ENCODE measurements at places on chromosomes 5 and 9. TPM values are rescaled to one million over a fixed set of nuclear protein-coding genes. Genes with fewer than 3 reads are reported as not detected.

DNA sequence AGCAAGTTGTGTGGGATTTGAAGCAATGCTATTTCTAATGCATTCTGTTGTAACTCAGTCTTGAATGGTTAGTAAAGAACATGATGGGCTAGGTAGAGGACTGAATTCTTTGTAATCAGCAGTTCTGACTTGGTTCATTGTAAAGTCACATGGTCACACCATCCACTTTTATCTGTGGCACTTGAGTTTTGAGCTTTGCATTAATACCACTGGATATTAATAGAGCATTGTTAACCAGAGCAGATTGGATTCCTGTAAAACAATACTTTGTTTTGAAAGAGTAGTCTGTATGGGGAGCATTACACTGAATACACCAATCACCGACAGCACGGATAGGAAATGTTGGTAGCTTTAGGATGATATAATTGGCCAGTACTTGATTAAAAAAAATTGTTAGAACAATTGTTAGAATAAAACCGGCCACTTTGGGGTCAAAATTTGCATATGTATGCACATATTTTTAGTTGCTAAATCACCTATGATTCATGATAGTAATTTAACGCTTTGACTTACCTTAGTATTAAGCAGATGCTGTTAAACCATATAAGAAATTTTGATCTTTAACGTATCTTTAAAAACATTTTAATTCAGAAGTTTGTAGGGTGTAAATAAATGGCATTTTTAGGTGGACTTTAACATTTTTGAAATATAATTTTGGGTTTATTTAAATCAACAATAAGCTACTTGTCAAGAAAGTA lies 17.4 kb downstream of the SLC12A2 start:
- H3K27ac ChIP-seq: no peak overlapping the region
- H3K4me1 ChIP-seq: peaks cover 35% of the 10 kb centered on the region
- no peaks in the 10 kb centered on the region for H3K36me3 ChIP-seq
- H3K27me3 ChIP-seq: no peaks in the 10 kb centered on the region
- no peak for DNase-seq
- no peak overlapping the region for H3K4me3 ChIP-seq

The MYO10 gene
- 5.6 TPM for total RNA-seq

DNA sequence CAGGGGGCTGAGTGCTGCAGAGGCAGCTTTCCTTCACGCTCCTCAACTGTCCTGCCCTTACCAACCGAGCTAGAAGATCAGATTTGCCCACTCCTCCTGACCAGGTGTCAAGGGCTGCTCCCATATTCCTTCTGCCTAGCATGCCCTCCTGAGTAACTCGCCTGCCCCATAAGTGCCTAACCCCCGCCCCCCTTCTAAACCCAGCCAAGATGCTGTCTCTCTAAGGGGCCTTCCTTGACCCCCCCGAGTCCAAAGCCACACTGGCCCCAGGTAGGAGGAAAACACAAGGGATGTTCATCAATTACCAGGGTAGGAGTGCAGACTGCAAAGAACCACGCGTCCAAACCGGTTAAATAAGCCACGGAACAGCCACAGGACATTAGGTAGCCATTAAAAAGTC lies 4.8 kb downstream of the CCDC69 start:
- H3K4me1 ChIP-seq: peaks cover 40% of the 10 kb centered on the region
- no peaks in the 10 kb centered on the region for H3K36me3 ChIP-seq
- no peaks in the 10 kb centered on the region for H3K27me3 ChIP-seq
- H3K4me3 ChIP-seq: no peak overlapping the region
- DNase-seq: no peak

The FPGS gene
- total RNA-seq: 47.4 TPM

GRCh38 chr5:156824800-156825199 lies 25.3 kb upstream of the PPP1R2B start:
- no peak overlapping the region for H3K4me3 ChIP-seq
- H3K27me3 ChIP-seq: no peaks in the 10 kb centered on the region
- no peaks in the 10 kb centered on the region for H3K4me1 ChIP-seq
